ENCODE measurements at places on chromosomes 7 and 10.
A peak's percentile ranks its signal among the peaks of the same experiment; 100 is the strongest.

- DNase-seq = no peak
Measured at GRCh38 chr7:68334636-68335272, 1263.5 kb upstream of the AUTS2 start.

GRCh38 chr10:123848564-123849457, 42.8 kb downstream of the CPXM2 start:
- DNase-seq = no peak

DNA sequence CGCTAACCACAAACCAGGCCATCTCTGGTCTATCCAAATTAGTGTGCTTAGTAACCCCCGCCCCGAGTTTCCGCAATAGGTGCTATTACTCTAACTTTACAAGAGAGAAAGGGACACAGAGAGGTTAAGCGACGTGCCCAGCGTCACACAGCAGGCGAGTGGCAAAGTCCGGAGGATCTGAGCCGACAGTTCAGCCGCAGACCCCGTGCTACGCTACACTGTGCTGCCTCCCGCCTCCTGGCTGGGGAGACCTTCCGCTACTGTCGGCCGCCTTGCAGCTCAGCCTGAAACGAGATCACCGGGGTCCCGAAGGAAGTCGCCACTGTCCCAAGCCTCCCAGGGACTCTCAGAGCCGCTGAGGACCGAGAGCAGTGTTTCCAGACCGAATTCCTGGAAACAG, 799 bp downstream of the INTS1 start:
- DNase-seq = no peak

DNA sequence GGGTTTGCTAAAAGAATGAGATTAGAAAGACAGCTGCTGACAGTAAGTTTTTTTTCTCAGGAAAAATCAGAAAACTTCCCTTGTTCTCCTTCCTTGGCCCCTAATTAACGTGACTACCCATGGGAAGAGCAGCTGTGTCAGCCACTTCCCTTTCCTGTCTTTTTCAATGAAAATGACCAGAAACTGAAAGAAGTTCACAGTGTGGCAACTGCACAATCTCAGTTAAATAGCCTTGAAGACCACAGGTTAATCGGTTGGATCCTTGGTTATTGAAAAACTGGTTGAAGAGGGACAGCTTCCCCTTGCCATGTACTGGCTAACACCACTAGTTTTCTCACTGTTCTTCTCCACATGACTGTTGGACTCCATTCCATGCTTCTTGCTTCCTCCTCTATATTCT, 148.8 kb upstream of the AGR3 start:
- peak; percentile 75 for DNase-seq

- peak; percentile 70 for DNase-seq
Measured at GRCh38 chr7:26291699-26292538, at the start of gene SNX10. Gene SNX10, plus strand, starts transcription at chr7:26291862. Its CDS starts 54,581 bp downstream, at chr7:26346443.

- DNase-seq = peak; percentile 90
Measured at GRCh38 chr7:22663357-22663718, 63.7 kb upstream of the IL6 start.

- no peak for DNase-seq
Measured at GRCh38 chr7:124992851-124993562, 63.4 kb upstream of the POT1 start.

DNA sequence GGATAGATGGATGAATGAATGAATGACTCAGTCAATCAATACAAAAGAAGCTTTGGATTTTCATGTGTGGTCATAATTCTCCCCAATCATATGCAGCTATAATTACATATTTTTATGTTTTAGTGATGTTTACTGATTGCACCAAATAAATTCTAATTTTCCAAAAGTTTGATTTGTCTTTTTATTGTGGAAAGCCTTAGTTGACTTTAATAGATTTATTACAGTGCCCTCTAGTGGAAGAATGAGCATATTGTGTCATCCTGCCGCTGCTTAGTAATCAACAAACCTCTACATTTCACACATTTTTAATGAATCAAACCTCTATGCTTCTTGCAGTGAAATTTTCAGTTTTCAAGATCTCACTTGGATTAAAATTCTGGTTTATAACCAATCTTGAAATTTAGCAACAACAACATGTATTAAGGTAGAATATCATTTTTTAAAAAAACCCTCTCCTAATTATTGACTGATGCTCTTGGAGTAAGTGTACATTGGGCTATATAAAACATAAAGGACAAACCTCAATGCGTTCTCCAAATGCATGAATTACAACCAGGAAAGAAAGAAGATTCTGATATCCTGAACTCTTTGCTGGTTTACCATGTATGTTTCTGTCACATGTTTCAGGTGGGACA, 55.6 kb upstream of the PNLIP start:
- DNase-seq = peak; percentile 68

DNA sequence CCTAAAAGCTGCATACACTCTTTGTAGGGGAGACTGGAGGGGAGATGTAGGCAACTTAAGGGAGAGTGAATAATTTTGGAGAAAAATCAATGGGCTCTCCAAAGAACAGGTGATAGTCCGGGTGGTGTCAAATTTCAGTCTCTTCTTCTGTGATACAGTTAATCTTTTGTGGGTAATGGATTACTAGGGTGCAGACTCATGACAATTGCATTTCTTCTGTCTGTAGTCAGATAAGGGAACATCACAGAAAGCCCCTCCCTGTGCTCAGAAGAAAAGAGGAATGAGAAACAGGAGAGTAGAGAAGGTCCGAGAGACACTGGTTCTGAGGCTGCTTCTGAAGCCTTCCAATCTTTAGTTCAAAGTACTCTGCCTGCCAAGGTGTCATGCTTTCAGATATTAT, 1140.7 kb upstream of the LRRN3 start:
- DNase-seq = no peak

DNA sequence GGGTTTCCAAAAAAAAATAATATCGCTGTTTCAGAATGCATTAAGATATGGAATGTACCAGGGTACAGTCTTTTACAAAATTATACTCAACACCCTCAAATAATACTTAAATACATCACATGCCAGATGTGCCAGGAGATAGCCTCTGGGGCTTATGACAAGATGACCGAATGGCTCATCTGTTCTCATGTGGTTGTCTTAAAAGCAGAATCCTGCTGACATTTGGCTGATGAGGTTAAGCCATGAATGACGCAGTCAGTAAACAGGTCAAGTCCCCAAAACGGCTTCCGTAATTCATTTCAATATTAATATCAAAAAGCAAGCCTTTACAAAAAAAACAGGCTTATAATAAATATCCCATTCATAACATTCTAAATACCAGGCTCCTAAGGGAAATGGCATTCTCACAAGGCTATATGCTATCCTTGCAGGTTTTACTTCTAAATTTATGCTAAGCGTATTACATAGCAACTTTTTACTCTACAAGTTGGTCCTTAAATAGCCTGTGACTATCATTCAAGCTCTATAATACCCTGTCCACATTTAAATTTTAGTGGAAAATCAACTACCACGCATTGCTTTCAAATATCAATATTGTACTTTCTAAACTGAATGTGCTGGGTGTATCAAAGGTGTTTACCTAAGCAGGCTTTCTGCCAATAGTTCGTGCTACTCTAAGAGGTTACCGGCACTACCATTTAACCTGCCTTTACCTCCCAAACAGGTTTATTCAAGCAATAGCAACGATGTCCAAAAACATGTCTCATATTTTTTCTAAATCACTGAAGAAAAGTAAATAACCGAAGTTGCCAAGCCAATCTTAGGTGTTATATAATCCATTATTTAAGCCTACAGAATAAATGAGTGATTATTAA, 15.6 kb downstream of the SMURF1 start:
- DNase-seq = no peak

GRCh38 chr7:6639032-6639431, 1.9 kb downstream of the ZNF316 start:
- DNase-seq = no peak

GRCh38 chr10:114538181-114538906, 119.7 kb downstream of the ABLIM1 start:
- DNase-seq = no peak

DNA sequence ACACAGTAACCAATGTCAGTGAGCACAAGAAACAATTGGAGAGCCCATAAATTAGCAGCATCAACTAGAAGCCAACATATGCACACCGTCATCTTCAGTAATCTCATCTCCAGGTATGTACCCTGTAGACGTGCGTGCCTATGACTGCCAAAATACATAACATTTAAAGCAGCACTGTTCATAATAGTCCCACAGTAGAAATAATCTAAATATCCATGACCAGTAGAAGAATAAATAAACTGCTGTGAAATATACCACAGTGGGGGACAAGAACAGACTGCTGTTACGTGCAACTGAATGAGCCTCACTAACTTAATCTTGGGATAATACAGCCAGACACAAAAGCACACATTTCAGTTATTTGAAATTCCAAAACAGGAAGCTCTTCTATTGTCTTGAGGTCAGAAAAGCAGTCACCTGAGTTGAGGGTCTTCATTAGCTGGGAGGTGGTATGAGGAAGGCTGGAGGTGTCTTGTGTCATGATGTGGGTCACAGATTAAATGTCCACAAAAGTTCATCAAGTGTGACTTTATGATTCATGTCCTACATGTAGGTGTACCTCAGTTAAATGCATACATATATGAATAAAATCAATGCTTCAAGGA, 454.2 kb upstream of the AKR1E2 start:
- DNase-seq = no peak

DNA sequence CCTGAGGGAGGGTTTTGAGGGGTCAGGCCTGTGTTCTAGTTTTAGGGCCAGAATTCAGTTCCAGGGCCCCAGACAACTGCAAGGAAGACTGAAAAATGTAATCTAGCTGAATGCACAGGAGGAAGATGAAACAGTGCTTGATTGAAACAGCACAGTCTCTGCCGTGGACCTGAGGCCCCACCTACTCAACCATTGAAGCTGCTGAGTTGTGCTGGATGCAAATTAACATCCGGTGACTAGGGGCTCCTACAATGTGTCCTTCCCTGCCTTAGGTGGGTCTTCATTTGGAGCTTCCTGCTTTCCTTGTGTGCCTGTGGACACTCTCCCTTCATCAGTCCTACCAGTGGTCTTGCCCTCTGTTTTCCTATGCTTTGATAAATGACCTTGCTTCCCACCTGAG, 5.7 kb downstream of the GLRX3 start:
- DNase-seq = no peak

GRCh38 chr7:73341877-73342276, 13.9 kb downstream of the FKBP6 start:
- peak; percentile 68 for DNase-seq

DNA sequence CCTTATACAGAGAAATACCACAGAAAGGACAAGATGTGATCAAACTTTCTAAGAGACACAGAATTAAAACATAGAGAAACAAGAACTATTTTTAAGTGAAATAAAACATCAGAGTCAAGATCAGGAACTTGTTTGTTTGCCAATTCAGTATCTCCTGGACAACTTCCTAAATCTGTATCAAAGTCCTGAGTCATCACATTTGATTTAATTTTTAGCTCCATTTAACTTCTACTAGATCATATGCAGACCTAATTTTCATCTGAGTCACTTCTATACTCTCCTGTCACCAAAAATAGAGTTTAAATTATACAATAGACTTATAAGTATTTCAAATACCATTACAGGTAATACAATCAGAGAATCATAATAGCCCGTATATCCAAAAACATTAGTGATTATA, 268.1 kb downstream of the PRKG1 start:
- no peak for DNase-seq

DNA sequence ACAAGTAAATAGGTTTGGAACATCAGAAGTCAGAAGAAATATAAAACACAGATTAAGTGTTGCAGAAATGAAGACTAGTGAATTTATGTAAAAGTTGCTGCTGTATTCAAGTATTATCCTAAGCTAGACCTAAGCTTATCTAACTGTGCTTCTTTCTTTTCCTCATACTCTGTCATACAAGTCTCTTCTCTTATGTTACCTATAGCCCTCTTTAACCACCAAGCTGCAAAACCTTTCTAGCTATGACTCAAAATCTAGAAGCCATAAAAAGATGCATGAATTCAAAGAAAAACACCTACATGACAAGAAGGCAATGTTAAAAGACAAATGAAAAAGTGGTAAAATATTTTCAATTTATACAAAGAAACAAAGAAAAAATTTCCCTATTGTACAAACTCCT, 23.0 kb downstream of the DENND11 start:
- no peak for DNase-seq

- no peak for DNase-seq
Measured at GRCh38 chr7:120966961-120967360, 16.4 kb downstream of the ING3 start.

All from suppressor macrophage treated with lipopolysaccharide for 4 hours (primary cell).